ENCODE measurements at places on chromosomes 5 and 9.

GRCh38 chr9:88266416-88266815 lies 121.8 kb upstream of the SPIN1 start:
- DNase-seq, result no peak

DNA sequence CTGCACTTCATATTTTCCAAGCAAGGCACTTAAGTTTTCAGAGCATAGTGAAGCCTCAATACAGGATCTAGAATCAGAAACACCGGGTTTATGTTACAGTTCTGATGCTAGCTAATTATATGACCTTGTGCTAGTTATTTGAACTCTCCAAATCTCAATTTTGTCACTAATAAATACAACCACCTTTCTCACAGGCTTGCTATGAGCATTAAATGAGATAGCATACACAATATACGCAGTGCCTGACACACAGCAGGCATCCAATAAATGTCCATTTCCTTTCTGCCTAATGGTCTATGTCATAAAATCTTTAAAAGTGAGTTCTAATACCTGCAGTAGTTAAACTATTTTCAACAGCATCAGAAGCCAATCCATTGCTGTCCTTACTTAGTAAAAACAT lies 32.9 kb downstream of the NADK2 start:
- no peak for DNase-seq

DNA sequence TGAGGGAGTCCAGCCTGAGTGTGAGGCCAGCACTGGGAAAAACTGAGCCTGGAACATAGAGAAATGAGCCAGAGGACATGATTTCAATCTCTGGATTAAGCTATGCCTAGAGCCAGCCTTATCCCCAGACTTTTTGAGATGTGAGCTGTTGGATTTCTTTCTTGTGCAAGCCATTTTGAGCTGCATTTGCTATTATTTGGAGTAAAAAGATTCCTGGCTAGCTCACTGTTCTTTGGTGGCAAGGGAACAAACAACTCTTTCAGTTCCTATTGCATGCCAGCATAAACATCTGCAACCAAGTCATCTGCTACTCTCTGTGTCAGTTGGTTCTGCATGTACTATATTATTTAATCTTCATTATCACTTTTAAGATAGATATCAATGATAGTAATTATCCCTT lies 70.1 kb upstream of the MAN2A1 start:
- DNase-seq, result no peak

DNA sequence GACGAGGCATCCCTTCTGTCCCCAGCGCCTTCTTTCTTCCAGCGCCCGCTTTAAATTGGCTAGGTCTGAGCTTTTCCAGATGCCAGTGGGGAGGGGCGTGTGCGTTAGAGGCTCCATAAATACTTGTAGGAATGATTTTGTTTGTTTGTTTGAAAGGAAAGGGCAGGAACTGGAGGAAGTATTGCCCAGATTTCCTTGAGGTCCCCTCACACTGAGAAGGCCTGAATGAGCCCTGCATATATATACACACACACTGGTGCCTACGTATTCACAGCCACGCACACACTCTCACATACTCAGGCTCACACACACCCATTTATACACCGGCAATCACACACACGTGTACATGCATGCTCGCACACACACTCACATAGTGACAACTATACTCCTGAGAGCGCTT lies 1.0 kb upstream of the SLIT3 start:
- no peak for DNase-seq

DNA sequence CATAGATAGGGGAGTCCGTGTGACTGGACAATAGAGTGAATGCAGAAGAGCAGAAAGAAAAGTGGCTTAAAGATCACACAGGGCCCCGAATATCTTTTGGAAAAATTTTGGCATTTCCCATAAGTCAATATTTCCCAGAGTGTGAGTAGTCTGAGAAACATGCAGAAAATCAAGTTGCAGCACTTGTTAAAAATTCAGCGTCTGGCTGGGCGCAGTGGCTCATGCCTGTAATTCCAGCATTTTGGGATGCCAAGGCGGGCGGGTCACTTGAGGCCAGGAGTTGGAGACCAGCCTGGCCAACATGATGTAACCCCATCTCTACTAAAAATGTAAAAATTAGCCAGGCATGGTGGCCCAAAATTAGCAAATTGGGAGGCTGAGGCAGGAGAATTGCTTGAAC lies 227.0 kb downstream of the DRD1 start:
- DNase-seq, result no peak
